Fibroblast of skin of left quadriceps (primary cell): ENCODE measurements at places on chromosomes 7 and 10.
A peak's percentile ranks its signal among the peaks of the same experiment; 100 is the strongest.

GRCh38 chr10:98694014-98694413, 247.3 kb upstream of the HPS1 start:
- no peak for DNase-seq

DNA sequence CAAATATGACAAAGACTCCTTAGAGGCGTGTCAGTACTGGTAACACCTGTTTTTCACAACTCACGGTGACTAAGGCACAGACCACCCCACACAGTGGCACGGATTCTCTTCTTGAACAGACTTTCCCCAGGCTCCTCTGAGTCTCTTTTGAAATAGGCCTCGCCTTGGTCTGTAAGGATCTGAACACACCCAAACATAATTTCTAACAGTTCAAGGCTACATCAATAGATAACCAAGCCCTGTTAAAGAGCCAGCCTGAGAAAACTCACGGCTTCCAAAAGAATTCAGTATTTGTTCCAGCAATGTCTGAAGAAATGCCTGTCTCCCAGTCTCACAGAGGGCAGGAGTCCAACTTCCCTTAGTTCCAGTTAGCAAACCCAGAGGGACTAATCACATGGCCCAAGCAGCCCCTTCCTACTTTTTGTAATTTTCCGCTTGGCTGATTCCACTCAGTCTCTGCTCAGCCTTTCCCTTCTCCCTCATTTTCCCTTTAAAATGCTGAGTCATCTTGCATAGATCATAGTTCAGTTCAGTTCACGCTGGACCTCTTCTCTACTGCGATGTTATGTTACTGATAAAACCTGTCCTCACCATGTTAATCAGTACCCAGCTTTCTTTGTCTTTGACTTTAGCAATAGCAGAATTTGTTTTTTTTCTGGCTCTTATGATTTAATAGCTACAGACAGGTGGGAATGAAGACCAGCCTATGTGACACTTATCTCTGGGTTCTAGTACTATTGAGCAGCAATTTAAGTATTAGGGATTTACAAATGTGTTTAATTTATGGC, 22.6 kb upstream of the AKR1C3 start:
- DNase-seq, result peak; percentile 87

DNA sequence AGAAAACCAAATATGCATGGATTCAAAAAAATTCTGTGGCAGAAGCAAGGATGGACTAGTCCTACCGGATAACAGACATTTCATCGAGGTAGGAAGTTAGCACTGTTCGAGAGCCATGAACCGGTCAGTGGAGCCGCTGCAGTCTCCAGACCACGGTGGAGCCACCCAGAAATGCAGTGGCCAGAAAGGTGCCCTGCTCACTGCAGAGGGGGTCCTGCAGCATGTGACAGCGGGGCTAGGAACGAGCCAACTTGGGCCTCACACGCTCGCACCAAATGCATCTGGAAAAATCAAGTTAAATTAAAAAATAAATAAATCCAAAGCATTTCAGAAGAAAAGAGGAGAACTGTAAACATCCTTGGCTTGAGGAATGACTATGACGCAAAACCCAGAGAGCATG, 13.1 kb upstream of the CFAP46 start:
- DNase-seq, result no peak

DNA sequence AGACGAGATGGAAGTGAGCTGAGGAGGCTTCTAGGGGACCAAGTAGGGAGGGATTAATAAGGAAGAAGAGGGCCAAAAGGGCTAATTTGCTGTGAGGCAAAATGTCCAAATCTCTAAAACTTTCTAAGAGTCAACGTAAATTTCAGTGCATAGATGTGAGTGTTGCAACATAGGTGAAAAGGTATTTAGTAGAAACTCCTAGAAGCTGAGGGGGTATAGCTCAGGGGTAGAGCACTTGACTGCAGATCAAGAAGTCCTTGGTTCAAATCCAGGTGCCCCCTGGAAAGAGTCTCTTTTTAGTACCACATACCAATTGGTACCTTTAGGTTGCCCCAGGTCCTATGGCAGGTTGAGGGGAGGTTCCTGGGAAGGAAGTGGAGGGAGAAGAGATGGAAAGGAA, 48.7 kb upstream of the ZNF746 start:
- no peak for DNase-seq

- no peak for DNase-seq
Observed at GRCh38 chr7:24619978-24620377, 46.7 kb downstream of the PALS2 start.

DNA sequence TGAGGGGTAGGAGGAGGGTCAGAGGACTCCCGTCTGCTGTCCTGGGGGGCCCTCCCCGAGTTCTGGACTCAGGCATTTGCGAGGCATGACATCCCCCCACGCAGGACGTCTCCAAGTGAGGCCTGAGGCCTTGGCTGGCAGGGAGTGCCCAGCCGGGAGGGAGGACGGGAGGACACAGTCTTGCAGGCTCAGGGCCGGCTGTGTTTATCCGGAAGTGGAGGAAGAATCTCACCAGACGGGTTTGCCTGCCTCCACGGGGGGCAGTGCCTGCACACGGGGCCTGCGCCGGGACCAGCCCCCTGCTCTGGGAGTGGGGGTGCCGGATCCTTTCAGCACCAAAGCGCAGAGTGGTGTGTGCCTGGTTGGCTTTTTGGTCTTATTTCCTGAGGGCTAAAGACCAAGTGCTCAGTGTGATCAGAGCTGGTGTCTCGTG, 10.9 kb downstream of the PWWP2B start:
- DNase-seq, result no peak

- DNase-seq, result no peak
Observed at GRCh38 chr7:142362349-142362748, 104.5 kb upstream of the PRSS58 start.

- no peak for DNase-seq
Observed at GRCh38 chr10:132883391-132883881, 58.9 kb downstream of the CFAP46 start.

DNA sequence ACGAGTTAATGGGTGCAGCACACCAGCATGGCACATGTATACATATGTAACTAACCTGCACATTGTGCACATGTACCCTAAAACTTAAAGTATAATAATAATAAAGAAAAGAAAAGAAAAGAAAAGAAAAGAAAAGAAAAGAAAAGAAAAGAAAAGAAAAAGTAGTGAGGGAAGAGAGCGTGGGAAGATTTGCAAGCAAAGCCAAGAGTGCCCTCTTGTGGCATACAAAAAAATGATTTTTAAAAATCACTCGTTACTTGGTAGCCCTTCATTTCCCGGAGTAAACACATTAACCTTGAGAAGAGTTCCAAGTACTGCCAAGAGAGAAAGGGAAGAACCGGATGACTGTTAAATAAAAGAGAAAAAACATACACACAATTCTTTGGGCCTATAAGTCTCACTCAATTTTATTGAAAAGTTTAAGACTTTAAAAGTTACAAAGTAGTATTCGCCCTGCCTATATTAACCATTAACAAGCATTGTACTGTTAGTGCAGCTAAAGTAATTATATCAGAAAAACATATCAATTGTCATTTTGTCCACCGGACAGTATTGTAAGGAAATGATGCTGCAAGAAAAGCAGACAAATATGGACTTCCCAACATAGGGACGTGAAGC, 6.2 kb upstream of the CH25H start:
- DNase-seq, result no peak

DNA sequence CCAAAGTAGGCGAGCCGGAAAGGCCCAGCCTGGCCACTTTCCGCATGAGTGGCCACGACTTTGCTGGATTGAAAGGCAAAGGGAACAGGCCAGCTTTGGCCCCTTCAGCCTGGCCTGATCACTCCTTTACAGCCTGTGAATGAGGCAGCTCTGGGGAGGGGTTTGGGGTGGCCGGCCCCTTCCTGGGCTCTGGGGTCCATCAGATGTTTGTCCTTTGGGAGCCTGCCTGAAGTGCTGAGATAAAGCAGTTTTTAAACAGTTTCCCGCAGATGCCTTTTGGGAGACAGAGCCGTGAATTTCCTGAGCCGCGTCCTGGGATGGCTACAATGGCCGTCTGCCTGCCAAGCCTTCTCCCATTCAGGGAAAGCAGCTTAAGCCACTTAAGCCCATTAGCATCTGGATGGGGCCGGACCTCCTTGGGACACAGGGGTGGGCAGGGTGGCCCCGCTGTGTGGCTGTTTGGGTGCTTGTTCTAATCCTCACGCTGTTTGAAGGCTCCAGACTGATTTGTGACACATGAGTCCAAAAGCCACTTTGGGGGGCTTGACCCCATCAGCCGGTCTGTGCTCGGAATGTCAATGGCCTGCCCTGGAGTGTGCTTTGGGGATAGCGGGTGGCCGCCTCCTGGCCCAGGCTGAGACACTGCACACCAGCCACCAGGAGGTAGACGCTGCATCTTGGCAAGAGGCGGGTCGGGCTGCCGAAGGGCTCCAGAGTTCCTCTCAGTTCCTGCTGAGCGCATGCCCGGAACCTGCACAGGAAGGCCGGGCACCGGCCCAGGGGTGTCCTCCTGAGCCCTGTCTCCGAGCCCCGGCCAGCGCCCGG, 38.9 kb downstream of the NKX6-2 start:
- DNase-seq, result no peak

- DNase-seq, result no peak
Observed at GRCh38 chr10:74061104-74061503, 63.2 kb downstream of the VCL start.

DNA sequence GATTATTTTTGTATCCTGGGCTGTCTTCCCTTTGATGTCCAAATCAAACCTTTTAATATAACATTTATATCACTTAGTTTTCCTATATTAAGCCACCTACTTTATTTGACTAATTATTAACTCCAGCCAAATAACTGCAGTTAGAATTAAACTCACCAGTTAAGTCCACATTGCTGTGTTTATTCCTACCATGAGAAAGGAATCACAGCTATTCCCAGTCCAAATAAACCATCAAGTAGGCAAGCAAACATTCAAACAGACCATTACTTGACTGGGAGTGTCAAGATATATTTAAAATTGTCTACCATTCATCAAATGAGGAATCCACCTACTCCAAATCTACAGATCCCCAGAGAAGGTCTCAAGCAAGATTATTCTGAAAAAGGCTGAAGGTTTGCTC, 22.4 kb downstream of the PDE1C start:
- DNase-seq, result no peak

DNA sequence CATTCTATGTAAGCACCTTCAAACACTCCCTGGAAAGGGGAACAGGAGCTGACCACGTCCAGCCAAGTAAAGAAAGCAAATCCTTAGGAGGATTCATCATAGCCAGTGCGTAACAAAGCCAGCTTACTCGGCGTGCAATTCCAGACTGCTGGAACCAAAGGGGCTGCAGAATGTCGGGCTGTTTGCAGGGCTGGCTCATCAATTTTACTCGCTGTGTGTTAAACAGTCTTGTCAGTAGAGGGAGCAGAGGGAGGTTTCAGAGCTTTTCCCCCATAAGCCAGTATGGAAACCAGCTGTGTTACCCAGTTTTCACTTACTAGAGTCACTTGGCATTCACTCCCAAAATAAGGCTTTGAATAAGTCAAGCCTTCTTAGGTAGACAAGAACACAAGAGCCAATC, 127.1 kb downstream of the KMT2E start:
- DNase-seq, result peak; percentile 28

GRCh38 chr10:76942628-76943416, 694.8 kb downstream of the KCNMA1 start:
- no peak for DNase-seq

- DNase-seq, result no peak
Observed at GRCh38 chr10:50260791-50261281, 9.5 kb upstream of the ASAH2 start.

DNA sequence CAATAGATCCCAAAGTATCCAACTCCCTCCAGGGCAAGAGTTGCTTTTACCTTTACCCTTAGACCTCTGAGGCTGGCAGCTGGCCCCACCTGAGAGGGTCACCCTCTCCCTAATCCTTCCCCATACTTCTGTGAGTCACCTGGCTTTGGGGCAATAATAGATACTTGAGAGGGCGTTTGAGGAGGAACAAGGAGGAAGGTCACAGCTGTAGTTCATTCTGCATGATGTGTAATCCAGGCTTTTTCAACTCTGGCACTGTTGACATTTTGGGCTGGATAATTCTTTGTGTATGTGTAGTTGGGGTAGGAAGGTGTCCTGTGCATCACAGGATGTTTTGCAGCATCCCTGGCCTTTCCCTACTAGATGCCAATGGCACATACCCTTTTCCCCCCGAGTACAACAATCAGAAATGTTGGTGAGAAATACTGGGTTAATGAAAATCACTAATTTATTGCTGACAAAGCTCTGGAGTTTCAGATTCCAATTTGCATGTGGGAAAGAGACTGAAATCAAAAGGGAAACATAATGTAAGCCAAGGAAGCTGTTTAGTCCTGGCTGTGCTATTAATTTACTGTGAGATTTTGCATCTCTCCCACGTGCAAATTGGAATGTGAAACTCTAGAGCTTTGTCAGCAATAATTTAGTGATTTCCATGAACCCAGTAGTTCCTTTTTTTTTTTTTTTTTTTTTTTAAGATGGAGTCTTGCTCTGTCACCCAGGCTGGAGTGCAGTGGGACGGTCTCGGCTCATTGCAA, 3.6 kb downstream of the BLVRA start:
- no peak for DNase-seq

DNA sequence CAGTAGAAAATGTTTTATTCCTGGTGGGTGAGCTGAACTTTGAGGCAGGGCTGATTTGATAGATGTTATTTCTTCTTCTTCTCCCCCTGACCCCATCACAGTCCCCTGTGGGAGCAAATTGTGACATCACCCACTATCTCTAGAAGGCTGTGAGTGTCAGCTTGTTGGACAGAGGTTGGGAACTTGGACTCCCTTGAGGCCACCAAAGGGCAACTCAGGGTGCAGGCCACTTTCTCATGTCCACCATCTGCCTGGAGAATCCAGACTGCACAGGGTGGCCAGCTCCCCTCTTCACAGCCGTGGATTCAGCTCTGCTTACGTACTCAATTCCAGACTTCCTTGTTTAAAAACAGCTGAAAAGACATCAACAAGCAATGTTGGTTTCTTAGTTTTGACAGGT, 103.0 kb downstream of the LRRC18 start:
- DNase-seq, result no peak

DNA sequence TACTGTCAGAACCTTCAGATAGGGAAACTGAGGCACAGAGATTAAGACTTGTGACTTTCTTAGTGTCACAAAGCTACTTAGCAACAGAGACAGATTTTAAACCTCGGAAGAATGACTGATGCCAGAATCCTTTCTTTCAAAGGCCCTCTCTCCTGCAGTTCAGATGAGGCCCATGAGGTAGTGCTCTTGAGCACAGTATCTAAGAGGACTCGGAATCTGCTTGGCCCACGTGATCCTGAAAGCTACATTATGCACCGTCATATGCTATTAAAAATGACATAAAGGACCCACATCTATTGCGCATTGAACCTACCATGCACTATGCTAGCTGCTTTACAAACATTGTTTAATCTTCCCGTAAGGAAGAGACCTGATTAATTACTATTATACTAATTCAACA, 355.9 kb downstream of the SFMBT2 start:
- no peak for DNase-seq

GRCh38 chr7:131026297-131027000, 292.4 kb upstream of the KLF14 start:
- peak; percentile 55 for DNase-seq
